ENCODE measurements at places on chromosomes 4 and X.

- no peak for DNase-seq
These were observed 4.9 kb upstream of the ABCG2 start for GRCh38 chr4:88163336-88163735.

DNA sequence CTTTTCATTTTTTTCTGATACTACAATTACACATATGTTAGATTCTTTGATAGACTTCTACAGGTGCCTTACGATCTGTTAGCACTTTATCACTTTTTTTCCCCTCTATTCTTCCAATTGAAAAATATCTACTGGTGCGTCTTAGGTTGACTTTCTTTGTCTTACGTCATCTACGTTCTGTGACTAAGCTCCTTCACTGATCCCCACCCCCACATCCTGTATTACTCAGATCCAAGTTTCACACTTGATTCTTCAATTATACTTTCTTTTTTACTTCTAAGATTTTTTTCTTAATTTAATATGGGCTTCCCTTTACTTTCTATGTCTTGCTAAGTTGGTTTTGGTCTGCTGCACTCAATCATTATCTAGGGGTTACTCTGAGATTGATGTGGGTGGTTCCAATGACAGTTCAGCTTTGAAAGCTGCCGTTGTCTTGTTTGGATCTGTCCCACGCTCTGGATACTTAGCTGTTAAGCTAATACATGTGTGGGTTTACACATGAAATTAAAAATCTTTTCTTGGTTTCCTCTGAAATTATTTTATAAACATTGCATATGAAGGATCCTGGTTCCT lies 1321.1 kb downstream of the RAPGEF2 start:
- DNase-seq, result no peak

DNA sequence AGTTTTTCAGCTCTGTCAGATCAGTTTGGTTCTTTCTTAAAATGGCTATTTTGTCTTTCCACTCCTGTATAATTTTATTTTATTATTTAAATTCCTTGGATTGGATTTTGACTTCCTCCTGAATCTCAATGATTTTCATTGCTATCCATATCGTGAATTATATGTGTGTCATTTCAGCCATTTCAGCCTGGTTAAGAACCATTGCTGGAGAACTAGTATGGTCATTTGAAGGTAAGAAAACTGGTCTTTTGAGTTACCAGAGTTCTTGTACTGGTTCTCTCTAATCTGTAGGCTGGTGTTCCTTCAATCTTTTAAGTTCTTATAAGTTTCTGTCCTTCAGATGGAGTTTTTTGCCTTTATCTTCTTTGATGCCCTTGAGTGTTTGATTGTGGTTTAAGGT lies 815.5 kb downstream of the KLHL13 start:
- DNase-seq, result no peak

GRCh38 chr4:157854819-157855218 lies 318.0 kb downstream of the GASK1B start:
- no peak for DNase-seq
